ENCODE measurements at places on chromosomes 7 and 10.

DNA sequence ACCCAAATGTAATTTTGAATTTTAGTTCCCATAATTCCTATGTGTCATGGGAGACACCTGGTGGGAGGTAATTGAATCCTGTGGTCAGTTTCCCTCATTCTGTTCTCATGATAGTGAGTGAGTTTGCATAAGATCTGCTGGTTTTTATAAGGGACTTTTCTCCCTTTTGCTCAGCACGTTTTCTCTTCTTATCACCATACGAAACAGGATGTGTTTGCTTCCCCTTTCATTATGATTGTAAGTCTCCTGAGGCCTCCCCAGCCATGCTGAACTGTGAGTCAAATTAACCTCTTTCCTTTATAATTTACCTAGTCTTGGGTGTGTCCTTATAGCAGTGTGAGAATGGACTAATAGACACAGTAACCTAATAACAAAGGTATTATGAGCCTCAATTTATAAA lies 36.1 kb upstream of the ZNF736 start:
- no peak for DNase-seq

DNA sequence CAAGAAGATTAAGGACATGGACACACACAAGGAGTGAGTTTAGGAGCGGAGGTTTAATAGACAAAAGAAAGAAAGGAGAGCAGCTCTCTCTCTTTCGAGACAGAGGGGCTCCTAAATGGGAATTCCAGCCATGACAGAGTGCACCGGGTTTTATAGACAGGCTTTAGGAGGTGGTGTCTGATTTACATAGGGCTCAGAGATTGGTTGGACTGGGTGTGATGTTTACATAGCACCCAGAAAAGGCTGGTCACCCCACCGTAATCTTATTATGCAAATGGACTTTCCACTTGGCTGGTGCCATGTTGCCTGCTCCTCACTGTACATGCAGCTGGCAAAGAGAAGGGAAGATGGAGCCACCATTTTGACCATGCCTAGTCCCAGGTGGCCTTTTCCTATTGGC lies 28.4 kb upstream of the MRC1 start:
- DNase-seq: no peak

GRCh38 chr7:150665089-150665748 lies 20.3 kb upstream of the GIMAP2 start:
- DNase-seq: no peak

- no peak for DNase-seq
Observed at GRCh38 chr10:91919651-91920050, 3.9 kb upstream of the BTAF1 start.

GRCh38 chr7:39183796-39184195 lies 206.1 kb downstream of the POU6F2 start:
- DNase-seq: no peak

GRCh38 chr7:85529831-85530230 lies 343.0 kb upstream of the SEMA3D start:
- no peak for DNase-seq

GRCh38 chr7:148135116-148135515 lies 455.4 kb upstream of the C7orf33 start:
- DNase-seq: no peak

- no peak for DNase-seq
Observed at GRCh38 chr7:134037991-134038390, 89.1 kb upstream of the LRGUK start.

DNA sequence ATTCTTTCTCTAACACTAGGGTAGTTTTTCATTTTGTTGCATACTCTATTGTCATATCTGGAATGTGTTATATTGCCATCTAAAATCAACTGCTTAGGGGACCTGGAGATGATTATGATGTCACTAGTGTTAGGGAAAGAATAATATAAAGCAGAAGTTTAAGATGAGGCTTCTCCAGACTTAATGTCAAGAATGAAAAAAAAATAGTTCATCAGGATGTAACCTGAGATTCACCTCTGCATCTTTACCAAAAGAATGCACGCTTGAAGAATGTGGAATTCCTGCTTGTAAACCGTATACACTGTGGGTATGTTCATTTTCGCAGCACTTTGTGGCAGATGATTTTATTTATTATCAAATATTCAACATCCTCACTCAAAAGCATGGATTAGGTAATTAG lies 184.6 kb downstream of the ST7 start:
- DNase-seq: no peak

DNA sequence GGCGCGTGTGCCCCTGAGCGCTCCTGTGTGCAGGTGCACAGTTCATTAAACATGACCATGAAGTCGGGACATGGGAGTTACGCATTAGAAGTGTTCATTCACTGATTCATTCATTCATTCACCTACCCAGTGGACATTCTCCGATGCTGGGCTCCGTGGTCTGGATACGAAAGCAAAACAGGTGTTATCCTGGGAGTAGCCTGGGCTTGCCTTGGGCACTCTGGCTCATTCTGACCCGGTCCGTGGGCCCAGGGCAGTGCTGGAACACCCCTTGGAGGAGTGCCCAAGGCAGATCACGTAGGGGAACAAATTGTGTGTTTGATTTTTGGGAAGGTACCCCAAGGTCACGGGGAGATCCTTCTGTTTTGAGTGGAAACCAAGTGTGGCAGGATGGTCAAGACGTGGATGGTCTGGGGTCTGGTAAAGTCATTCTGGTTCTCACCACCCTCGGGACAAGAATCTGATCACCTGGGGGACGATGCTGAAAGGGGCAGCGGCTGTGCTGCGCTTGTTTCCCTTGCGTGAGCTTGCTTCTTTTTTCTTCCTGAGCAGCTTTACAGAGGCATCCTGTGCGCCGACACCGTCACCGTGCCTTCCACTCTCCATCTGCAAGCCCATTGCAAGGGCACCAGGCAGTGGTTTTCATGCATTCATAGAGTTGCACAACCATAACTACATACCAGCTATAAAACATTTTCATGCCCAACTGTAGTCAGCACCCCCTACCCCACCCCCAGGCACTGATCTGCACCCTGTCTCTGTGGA lies 10.1 kb downstream of the ELFN1 start:
- DNase-seq: no peak

GRCh38 chr7:129896568-129897382 lies 56.0 kb downstream of the UBE2H start:
- no peak for DNase-seq

- no peak for DNase-seq
Observed at GRCh38 chr10:80259405-80259871, 30.0 kb downstream of the MAT1A start.
